ENCODE measurements at places on chromosomes 3 and 15.

GRCh38 chr3:189563853-189564563 lies 67.2 kb upstream of the TP63 start:
- no peak for DNase-seq

DNA sequence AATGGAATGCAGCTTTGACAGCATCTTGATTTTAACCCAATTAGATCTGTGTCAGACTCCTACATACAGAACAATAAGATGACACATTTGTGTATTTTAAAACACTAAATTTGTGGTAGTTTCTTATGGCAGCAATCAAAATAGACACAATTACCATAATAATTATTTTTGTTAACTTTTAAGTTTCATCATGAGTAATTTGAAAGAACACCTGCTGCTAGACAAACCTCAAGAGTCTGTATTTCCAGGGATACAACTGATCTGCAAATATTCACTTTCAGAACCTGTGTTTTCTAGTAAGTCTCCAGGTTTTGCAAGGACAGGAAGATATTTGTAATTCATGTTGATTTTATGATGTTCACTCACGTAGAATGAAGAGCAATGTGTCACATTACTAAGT lies 736.8 kb downstream of the DIPK2A start:
- DNase-seq: no peak

DNA sequence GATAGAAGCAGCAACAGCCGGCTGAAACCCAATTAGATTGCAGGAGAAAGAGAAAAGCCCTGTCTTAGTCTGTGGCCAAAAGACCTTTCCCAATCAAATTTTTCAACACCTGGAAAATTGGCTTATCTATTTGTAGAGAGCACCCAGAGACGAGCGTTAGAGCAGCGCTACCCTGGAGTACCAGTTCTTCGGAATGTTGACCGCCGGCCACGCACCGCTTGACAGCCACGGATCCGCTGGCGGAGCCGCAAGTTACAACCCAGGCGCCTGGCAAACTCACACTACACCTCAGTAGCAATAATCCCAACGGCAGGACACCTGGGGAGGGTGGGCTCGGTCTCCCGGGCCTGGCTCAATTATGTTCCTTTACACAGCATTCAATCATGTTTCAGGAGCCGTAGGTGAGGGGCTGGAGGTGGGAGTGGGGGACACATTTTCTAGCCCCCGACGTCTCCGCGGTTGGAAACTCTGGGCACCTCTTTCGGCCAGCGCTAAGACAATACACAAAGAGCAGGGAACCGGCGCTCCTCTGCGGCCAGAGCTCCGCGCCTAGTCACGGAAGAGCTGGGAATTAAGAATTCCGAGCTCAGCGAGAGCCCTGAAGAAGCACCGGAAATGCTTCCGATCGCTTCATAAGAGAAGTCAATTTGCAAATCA lies 1.2 kb downstream of the MB21D2 start:
- no peak for DNase-seq

GRCh38 chr3:181935915-181936314 lies 224.2 kb downstream of the SOX2 start:
- no peak for DNase-seq

DNA sequence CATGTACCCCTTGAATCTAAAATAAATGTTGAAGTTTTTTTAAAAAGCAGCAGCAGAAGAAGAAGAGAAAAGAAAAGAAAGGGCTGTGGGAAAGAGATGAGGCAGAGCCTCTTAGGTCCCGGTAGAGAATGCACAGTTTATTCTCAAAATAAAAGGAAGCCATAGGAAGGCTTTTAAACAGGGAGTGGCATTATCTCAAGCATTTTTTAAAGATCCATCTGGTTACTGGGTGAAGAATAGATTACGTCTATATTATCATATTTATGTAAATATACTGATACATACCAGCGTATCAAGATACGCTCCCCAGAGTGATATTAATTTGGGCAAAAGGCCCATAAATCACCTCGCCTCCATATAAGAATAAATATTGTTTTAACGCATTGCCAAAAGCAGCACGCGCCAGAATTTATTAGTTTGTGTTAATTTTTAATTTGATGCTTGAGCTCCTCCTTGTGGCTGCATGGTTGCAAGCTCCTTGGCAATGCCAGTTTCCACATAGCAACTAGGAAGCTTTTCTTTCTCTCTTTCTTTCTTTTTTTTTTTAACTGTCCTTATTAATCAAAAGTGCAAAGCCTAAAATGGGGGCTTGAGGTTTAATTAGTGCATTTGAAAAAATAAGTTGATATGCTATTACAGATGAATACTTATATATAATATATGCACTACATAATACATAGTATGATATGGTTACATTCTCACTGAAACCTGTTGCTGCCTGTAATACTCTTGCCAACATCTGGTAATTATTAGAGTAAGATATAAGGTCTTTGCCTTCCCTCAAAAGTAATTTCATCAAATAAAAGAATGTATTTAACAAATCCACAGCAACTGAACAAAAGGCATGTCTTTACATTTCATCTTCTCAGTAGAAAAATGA lies 242.8 kb upstream of the UBE2E2 start:
- no peak for DNase-seq

DNA sequence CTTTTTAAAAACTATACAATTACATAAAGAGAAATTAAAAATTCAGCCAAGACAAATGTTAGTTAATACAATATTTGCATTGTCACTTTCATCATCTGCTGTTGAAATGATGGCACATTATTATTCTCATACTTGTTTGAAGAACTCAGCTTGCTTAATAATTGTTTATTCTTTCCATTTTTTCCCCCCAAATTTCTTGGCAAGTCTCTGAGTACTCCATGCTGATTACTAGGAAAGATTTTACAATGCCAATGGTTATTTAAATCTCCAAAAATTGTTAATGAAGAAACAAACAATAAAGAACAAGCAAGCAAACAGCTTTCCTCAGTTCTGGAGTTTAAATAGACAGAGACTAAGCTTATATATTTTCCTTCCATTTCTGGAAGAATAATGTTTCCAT lies 15.1 kb upstream of the STXBP5L start:
- DNase-seq: no peak

- DNase-seq: no peak
Observed at GRCh38 chr3:51687431-51688205, 16.6 kb downstream of the TEX264 start.

- DNase-seq: no peak
Observed at GRCh38 chr3:45915059-45915439, 28.2 kb upstream of the CXCR6 start.

DNA sequence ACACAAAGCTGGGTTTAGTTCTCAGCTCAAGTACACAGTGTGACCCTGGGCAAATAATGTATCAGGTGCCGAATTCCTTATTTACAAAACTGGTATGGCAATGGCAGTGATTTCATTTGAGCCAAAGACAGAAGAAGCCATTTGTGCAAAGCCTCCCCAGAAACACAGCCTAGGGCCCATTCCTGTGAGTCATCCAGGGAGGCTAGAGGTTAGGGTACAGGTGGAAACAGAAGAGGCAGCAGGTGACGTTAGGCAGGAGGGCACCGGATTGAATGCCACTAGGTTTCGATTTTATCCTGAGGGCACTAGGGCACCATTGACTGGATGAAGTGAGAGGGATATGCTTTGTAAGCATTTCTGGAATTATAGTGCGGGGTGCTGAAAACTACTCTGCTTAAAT lies 766.9 kb upstream of the NR2F2 start:
- DNase-seq: no peak

GRCh38 chr3:124582196-124582595 lies 148.1 kb upstream of the UMPS start:
- no peak for DNase-seq
